ENCODE measurements at places on chromosomes 2 and 18.

- DNase-seq: no peak
Observed at GRCh38 chr18:80176334-80177073, 67.4 kb downstream of the ADNP2 start.

DNA sequence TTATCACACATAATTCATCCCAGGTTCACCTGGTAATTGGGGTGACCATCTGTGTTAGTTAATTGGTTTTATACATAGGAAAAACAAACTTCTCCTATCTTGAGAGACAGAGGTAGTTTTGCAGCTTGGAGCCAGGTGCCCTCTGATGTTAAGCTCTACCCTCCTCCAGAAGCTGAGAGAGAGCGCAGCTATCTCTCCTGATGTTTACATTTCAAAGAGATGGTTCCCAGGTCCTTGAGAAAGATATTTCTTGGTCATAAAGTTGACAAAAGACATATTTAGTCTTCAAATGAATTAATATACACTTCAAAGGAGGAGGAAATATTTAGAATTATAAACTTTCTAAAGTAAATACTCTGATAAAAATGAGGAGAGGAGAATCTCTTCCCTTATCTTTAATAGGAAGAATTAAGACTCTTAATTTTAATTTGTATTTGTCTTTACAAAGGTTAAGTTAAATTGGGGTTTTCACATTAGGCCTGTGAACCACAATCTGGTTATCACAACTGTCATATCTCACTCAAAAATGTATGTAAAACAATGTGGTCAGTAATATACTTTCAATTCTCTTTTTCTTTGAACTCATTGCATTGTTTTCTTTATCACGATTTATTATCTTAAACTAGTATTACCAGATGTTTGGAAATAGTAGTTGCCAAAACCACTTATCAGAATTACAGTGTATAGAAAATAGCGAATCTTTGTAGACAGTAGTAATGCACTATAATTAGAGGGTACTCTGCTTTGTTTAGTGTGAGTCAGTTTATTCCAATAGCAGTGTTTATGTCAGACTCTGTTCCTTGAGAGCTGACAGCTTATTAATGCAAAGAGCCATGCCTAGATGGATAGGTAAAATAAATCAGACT lies 26.8 kb downstream of the SERPINB4 start:
- DNase-seq: no peak

- DNase-seq: no peak
Observed at GRCh38 chr2:43877782-43878464, 39.2 kb downstream of the ABCG8 start.

DNA sequence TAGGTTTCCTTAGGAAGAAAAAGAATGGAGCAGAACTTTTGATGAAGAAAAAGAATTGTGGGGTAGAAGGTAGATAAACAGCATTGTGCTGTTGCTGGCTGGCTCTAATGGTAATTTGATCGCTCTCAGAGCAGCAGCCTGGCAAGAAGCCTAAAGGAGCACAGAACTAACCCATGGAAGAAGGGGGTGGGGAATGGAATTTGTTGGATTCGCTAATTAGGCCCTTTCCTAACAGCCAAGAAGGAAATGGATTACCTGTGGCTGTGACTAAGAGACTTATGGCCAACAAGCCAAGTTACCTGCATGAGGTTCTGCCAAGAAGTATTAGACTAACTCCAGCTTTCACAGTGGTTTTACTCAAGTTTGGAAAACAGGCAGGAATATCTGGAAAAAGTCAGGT lies 210.6 kb downstream of the IKZF2 start:
- DNase-seq: peak; percentile 73

DNA sequence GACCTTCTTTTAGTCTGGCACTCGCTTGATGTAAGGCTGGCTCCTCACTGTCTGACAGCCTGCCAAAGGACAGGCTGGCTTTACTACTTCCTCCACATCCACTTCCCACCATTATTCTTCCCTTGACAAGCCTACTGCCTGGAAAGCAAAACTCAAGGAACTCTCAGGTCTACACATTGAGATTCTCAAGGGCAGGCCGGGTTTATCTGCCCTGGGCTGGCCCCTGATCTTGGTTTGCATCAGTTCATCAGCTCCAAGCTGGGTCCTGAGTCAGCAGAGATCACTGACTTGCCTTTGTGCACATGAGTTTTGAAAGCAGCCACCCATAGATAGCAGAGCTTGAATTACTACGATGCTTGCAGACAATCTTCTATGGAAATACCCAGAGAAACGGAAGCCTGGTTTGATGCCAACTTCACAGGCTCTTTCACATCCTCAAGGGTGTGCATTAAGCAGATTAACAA lies 53.9 kb downstream of the KCTD18 start:
- peak; percentile 70 for DNase-seq

- DNase-seq: no peak
Observed at GRCh38 chr2:47389692-47390091, 13.3 kb upstream of the MSH2 start.

GRCh38 chr2:48727560-48727959 lies 28.0 kb downstream of the LHCGR start:
- DNase-seq: no peak

- no peak for DNase-seq
Observed at GRCh38 chr2:231276987-231277386, 78.6 kb downstream of the ARMC9 start.

GRCh38 chr2:10389573-10389972 lies 58.6 kb downstream of the ODC1 start:
- no peak for DNase-seq

DNA sequence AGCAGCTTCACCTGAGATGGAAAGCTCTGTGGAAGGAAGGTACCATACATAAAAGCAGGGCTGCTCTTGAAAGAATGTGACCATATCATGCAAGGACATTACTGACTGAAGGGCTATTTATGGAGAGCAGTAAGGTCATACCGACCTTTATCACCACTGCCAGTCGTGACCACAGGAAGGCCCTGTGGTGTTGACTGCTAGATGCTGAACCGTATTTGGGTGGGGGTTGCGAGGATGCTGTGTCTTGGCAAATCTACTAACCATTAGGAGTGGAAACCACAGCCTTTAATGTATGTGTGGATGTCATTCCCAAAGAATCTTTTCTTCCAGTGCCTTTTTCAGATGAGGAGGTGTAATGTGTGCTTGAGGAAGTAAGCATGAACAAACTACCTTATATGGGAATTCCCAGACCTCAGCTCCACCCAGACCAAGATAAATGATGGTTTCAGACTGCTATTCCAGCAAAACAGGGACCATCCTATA lies 60.8 kb downstream of the LIMS1 start:
- DNase-seq: peak; percentile 89
